Sigmoid colon (tissue), 7 donors: ENCODE measurements at places on chromosomes 2 and 18. TPM values are rescaled to one million over a fixed set of nuclear protein-coding genes. Genes with fewer than 3 reads are reported as not detected.

The TMEM198 gene
- total RNA-seq: 1.5 TPM

The RABL2A gene
- total RNA-seq: 6.4 TPM

DNA sequence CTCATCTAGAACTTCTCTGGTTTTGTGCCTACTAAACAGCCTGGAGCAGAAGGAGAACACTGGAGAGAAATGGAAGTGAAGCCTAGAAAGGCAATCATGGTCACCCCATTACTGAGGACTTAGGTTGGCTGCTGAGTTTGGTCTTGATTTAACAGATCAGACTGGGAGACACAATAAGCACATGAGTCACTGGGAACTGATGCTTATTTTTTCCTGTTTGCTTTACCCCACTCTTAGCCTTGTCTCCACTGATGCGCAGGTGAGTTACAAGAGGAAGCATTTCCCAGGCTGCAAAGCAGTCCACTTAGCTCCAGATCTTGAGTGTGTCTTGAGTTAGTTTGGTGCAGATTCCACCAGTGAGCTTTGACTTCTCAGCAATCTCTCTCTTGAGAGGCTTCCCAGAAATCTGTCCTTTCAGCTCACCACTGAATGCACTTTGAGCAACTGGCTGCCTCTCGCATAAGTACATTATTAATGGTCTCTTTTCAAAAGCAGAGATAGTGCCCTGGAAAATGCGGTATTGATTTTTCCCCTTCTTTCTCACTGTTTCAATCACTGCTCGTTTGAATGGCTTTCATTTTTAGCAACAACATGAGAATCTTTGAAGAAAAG is 390.2 kb upstream of the SETBP1 start:
- no peaks in the 10 kb centered on the region for H3K36me3 ChIP-seq
- no peaks in the 10 kb centered on the region for H3K4me1 ChIP-seq
- no peak for DNase-seq

- DNase-seq: peak; percentile 35
- H3K27ac ChIP-seq: no peak overlapping the region
- no peaks in the 10 kb centered on the region for H3K27me3 ChIP-seq
- peaks cover 4% of the 10 kb centered on the region for H3K36me3 ChIP-seq
These were observed 39.1 kb downstream of the MRPL35 start for GRCh38 chr2:86238354-86238753.

The ABHD1 gene
- not detected for total RNA-seq

DNA sequence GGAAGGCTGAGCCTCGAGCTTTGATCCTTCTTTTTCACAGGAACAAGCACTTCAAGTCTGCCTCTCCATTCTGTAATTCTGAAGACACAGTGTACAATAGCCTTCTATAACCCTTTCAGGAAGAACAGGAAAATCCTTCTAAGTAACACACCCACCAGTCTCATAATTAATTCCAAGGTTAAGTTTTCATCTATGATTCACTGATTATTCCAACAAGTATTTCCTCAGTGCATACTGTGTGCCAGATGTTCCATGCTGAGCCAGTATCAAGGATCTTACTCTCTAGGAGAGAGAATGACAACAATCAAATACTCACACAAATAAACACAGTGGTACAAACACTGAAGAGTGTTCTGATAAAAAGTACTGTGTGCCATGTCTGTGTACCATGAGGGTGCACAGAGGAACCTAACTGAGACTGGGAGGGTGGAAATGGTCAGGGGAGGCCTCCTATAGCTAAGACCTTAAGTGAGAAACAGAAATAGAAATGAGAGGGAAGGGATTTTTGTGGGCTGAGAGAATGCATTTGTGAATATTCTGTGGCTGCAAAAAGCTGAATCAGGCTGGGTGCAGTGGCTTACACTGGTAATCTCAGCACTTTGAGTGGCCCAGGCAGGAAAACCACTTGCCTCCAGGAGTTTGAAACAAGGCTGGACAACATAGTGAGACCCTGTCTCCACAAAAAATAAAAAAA is 7.3 kb upstream of the MTLN start:
- H3K4me3 ChIP-seq: no peak overlapping the region
- H3K27me3 ChIP-seq: no peaks in the 10 kb centered on the region
- no peak overlapping the region for H3K27ac ChIP-seq
- no peaks in the 10 kb centered on the region for H3K36me3 ChIP-seq
- no peaks in the 10 kb centered on the region for H3K4me1 ChIP-seq
- no peak for DNase-seq

GRCh38 chr2:154537843-154538450 is 160.5 kb upstream of the KCNJ3 start:
- H3K4me1 ChIP-seq: no peaks in the 10 kb centered on the region
- no peak for DNase-seq
- H3K4me3 ChIP-seq: no peak overlapping the region
- H3K27ac ChIP-seq: no peak overlapping the region
- H3K27me3 ChIP-seq: no peaks in the 10 kb centered on the region
- no peaks in the 10 kb centered on the region for H3K36me3 ChIP-seq

- no peaks in the 10 kb centered on the region for H3K36me3 ChIP-seq
- peak within 1 kb of the TSS; percentile 94 for H3K27ac ChIP-seq
- DNase-seq: peak; percentile 93
- no peaks in the 10 kb centered on the region for H3K27me3 ChIP-seq
- H3K4me1 ChIP-seq: peaks cover 35% of the 10 kb centered on the region
- peak within 1 kb of the TSS; percentile 65 for H3K4me3 ChIP-seq
These were observed at the start of gene SMAD2 for GRCh38 chr18:47930199-47930930. TSS of gene SMAD2 (minus strand) at chr18:47930659. CDS start at chr18:47896756, 33,903 bp downstream.

The CD8A gene
- 1.5 TPM for total RNA-seq

The CTLA4 gene
- total RNA-seq: not detected

DNA sequence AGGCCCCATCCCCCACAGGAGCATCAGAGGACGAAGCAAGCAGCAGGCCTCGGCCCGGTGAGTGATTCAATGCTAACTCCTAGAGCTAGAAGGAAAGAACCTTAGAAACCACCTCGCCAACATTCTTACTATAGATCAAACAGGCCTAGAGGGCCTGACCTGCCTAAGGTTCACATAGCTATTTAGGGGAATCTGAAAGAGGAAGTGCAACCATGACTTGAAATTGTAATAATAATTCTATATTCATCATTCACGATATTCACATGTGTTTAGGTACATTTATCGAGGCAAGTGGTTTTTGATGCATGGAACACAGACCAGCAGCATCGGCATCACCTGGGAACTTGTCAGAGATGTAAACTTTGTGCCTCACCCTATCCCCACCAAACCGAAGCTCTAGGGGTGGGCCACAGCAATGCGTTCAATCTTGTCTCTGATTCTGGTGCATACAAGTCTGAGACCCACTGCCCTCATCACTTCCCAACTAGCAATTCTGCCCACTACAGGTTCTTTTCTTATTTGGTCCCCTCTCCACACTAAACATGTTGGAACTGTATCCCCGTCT is 78.0 kb upstream of the DNMT3A start:
- no peak overlapping the region for H3K27ac ChIP-seq
- H3K27me3 ChIP-seq: no peaks in the 10 kb centered on the region
- no peaks in the 10 kb centered on the region for H3K36me3 ChIP-seq
- no peaks in the 10 kb centered on the region for H3K4me1 ChIP-seq

DNA sequence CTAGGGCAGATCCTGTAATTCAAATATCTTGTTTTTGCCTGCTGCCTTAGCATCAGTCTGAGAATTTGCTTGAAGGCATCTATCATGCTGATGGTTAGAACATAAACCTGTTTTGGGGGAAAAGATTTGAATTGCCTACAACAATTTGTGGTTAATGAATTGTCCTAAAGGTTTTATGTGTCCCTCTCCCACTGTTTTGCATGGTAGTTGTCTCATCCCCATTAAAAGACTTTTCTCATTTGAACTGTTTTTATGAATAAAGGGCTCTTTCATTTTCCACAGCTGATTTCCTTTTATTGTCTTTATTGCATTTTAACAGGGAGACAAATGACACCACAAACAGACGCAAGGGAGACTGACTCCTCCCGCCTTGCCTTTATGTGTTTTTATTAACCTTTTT is 275.6 kb downstream of the PIK3C3 start:
- H3K27me3 ChIP-seq: no peaks in the 10 kb centered on the region
- no peak for DNase-seq
- H3K4me3 ChIP-seq: no peak overlapping the region
- no peak overlapping the region for H3K27ac ChIP-seq
- H3K36me3 ChIP-seq: no peaks in the 10 kb centered on the region

The AKAIN1 gene
- not detected for total RNA-seq

- no peak for DNase-seq
- H3K27ac ChIP-seq: peak overlapping the region; percentile 90
- H3K36me3 ChIP-seq: no peaks in the 10 kb centered on the region
- H3K4me3 ChIP-seq: no peak overlapping the region
These were observed 3.5 kb downstream of the RND3 start for GRCh38 chr2:150484006-150484405.

DNA sequence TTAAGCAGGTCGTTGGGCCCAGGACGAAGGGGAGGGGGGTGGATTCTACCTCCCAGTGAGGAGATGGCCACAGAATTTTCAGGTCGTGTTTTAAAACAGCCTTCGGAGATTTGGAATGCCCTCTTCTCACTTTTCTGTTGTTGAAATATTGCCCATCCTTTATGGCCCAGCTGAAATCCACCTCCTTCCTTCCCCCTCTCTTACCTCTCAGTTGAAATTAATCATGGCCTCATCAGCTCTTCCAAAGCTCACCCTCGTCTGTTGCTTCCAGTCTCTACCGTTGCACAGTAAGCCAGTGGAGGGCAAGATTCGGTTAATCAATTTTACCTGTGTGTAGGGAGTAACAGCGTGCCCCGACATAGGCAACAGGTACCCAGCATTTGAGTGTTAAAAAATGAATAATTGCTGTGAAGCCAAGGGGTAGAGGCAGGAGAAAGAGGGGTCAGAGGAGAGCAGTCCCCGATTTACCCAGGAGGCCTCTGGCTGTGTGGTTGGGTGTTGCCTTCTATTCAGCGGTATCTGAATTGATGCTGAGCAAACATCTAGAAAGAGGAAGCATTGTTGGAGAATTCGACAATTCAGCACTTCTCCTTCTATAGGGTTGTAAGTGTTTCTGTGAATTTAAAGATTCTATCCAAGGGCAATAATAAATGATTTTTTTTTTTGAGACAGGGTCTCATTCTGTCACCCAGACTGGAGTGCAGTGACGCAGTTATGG is 8.6 kb upstream of the PDIA6 start:
- H3K4me3 ChIP-seq: no peak overlapping the region
- H3K27ac ChIP-seq: no peak overlapping the region
- no peaks in the 10 kb centered on the region for H3K27me3 ChIP-seq
- peak; percentile 28 for DNase-seq
- no peaks in the 10 kb centered on the region for H3K36me3 ChIP-seq
- no peaks in the 10 kb centered on the region for H3K4me1 ChIP-seq

GRCh38 chr2:118667964-118668363 is 179.5 kb downstream of the EN1 start:
- H3K36me3 ChIP-seq: no peaks in the 10 kb centered on the region
- H3K27me3 ChIP-seq: no peaks in the 10 kb centered on the region
- peak overlapping the region; percentile 37 for H3K27ac ChIP-seq
- no peak for DNase-seq
- no peak overlapping the region for H3K4me3 ChIP-seq

The ME2 gene
- total RNA-seq: 65.2 TPM

GRCh38 chr2:172516299-172516698 is 39.6 kb upstream of the PDK1 start:
- H3K4me3 ChIP-seq: no peak overlapping the region
- no peaks in the 10 kb centered on the region for H3K4me1 ChIP-seq
- H3K27ac ChIP-seq: no peak overlapping the region
- no peaks in the 10 kb centered on the region for H3K27me3 ChIP-seq

DNA sequence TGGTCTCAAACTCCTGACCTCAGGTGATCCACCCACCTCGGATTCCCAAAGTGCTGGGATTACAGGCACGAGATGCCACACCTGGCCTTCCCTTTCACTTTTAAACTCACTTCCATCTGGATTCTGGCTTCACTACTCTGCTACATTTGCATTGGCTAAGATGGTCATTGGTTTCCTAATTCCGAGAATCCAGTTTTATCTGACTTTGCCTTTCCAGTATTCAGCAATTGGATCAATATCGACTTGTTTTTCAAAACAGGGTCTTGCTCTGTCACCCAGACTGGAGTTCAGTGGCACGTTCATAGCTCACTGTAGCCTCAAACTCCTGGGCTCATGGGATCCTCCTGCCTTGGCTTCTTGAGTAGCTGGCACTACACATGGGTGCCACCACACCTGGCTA is 4.7 kb upstream of the CD302 start:
- no peak for DNase-seq
- no peaks in the 10 kb centered on the region for H3K36me3 ChIP-seq
- H3K4me3 ChIP-seq: no peak overlapping the region
- no peak overlapping the region for H3K27ac ChIP-seq

DNA sequence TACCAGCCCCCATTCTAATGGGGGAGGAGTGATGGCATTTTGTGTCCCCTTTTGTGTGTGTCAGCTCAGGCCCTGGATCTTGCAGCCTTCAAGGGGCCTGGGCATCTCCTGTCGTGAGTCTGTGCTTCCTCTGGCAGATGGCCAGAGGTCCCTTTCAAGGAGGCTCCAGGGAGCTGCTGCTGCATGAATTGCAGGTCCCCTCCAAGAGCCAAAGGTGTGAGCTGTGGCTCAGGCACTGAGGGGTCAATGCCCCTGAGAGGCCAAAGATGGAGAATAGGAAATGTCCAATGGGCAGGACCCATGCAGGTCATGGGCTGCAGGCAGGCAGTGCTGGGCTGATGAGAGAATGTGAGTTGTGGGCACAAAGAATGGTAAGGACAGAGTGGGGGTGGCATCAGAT is 10.4 kb downstream of the MAB21L4 start:
- DNase-seq: no peak
- H3K27ac ChIP-seq: no peak overlapping the region
- no peaks in the 10 kb centered on the region for H3K27me3 ChIP-seq
- no peaks in the 10 kb centered on the region for H3K4me1 ChIP-seq
- H3K4me3 ChIP-seq: no peak overlapping the region

- no peaks in the 10 kb centered on the region for H3K27me3 ChIP-seq
- H3K36me3 ChIP-seq: no peaks in the 10 kb centered on the region
- no peak overlapping the region for H3K4me3 ChIP-seq
- no peak overlapping the region for H3K27ac ChIP-seq
- DNase-seq: no peak
These were observed 62.3 kb downstream of the ADCY3 start for GRCh38 chr2:24857746-24858145.

DNA sequence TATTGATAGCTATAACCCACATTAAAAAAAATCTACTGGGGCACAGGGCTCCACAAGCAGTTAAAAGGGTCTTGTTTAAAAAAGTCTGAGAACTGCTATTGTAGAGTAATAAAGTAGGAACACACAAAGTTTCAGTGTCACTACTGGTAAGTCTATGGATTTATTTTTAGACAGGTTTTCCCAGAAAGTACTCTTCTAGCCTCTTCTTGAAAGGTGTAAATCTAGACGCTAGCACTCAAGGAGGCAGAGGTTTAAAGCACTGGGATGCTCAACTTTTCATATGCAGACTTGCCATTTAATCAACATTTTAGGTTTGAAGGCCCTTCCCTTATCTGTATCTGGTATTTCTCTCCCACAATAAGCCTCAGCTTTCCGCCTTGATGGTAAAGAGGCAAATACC is 33.4 kb downstream of the FBXO11 start:
- H3K27me3 ChIP-seq: no peaks in the 10 kb centered on the region
- H3K4me1 ChIP-seq: no peaks in the 10 kb centered on the region
- H3K36me3 ChIP-seq: no peaks in the 10 kb centered on the region
- no peak overlapping the region for H3K4me3 ChIP-seq

DNA sequence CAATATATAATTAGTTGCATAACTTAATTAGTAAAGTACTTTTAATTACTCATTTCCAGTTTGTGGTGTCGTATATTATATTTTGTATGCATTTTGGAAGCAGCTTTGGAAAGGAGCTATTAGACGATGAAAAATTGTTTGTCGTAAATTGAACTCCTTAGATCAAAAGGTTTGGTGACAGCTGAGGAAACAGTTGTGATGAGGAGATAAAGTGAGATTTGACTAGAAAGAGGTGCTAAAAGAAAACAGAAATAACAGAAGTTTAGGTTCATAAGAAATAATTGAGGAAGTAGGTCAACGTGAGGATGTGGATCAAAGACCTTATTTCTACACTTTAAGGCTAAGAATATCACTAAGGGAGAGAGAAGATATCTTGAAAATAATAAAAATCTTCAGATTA is 141.9 kb upstream of the NETO1 start:
- DNase-seq: no peak
- no peaks in the 10 kb centered on the region for H3K36me3 ChIP-seq
- no peak overlapping the region for H3K4me3 ChIP-seq
- no peaks in the 10 kb centered on the region for H3K27me3 ChIP-seq
